ENCODE measurements at places on chromosomes 6 and 20.

GRCh38 chr20:24043294-24043693 lies 54.7 kb upstream of the GGTLC1 start:
- DNase-seq, result no peak

- no peak for DNase-seq
Observed at GRCh38 chr6:14091339-14091978, 26.1 kb upstream of the CD83 start.

- DNase-seq, result no peak
Observed at GRCh38 chr6:147910281-147910680, 401.8 kb downstream of the SAMD5 start.

DNA sequence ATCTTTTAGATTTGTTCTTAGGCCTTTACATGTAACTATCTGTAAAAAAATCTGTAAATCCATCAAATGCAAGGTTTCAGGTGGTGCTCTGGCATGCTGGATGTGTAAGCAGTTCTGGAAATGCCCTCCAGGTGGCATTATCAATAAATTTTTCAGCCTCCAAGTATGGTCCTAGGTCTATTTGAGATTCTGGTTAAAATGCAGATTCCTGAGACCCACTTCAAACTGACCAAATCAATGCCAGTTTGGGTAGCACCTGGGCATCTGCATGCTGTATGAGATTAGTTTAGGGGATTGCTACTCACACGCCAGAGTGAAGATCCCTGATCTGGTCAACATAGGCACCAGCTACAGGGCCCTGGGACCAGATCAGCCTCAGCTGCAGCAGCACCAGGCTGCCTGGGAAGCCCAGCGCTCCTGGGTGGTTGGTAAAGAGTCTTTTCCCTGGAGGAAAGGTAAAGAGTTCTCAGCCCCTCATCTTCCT lies 507.3 kb upstream of the CITED2 start:
- DNase-seq, result peak; percentile 52
